H9 (cell line): ENCODE measurements at places on chromosomes 5 and 9. TPM values are rescaled to one million over a fixed set of nuclear protein-coding genes. Genes with fewer than 3 reads are reported as not detected.

DNA sequence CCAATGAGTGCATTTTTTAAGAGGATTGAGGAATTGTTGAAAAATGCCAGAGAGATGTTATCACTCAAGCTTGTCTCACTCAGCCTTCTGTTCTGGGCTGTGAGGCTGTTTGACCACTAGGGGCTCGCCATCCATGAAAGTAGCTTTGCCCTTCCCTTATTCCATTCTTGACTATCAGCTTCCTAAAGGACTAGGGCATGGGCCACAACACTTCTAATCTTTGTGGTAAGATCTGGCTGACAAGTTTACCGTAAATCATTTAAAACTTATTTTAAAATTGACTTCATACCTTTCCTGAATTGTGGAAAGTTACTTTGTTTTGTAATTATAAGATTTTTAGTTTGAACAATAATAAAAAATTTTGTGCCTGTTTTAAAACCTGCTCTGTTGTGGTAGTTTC, 49.5 kb downstream of the TJP2 start:
- DNase-seq, result peak; percentile 79

DNA sequence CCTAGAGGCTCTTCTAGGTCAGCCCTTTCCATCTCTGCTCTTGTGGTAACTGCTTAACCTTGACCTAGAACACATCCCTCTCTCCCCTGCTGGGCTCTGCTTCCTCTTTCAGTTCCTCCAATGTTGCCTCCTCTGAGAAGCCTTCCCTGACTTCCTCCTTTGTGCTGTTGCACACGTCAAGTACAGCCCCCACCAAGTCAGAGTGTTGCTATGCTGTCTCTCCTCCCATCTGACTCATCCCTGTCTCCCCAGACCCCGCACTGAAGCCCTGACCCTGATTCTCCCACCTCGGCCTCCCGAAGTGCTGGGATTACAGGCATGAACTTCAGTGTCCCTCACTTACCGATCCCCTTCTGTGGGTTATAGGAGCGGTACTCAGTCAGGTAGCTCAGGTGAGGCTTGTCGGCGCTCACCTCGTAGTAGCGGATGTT, 10.4 kb upstream of the TRIM14 start:
- no peak for DNase-seq

USP20 gene
- total RNA-seq, result 17.3 and 20.9 TPM in 2 replicates

DNA sequence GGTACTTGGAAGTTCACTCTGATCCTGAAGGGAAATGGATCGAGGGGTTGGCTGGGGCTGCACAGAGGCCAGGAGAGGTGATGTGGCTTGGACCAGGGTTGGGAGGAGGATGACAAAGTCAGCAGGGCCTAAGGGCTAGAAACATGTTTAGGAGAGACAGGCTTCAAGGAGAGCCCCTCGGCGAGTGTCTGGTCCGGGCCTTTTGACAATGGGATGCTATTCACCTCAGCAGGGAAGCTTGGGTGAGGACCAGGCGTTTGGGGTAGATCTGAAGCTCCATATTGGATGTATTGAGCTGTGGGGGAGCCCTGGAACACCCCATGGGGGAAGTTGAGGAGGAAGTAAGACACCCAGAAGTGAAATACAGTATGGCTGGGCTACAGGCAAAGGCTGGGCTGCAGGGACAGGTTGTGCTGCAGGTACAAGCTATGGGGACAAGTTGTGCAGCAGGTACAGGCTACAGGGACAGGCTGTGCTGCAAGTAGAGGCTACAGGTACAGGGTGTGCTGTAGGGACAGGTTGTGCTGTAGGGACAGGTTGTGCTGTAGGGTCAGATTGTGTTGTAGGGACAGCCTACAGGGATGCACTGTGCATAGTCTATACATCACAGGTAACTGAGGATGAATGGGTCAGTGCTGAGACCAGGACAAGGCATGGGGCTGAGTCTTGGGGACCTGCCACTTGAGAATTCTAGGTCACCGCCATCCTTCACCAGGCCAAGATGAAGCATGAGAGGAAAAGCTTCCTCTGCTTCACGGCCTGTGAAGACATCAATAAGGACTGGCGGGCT, 22.7 kb upstream of the FIBCD1 start:
- DNase-seq, result no peak

DNA sequence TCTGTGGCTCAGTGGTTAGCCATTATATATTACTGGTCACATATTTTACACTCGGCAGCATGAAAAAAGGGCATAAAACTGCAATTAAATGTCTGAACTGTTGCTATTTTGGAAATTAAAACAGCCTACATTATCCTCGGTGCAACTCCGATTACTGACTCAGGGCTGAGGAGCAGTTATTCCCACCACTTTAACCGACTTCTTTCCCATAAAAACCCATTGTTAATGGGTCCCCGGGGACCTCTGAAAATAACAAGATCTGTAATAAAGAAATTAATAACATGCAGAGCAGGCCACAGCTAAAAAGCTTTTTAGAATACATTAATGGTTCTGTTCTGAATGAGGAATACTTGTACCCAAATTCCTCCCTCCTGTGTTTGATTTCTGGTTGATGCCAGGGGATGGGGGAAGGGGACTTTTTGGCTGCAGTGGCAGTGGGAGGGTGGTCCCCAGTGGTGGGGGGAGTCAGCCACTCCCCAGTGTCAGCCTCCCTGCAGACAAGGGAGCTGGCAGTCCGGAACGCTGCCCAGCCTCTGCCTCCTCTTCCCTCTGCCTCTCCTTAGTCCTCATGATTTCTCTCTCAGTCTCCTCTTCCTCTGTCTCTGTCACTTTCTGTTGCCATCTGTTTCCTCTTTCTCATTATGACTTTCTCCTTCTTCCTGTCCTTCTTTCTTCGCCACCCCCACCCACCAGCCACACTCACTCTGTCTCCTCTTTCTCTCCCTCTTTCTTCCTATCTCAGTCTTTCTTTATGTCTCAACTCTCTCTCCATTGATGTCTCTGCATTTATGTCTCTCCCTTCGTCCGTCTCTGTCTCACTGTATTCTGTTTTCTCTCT, 59.0 kb upstream of the ZBTB43 start:
- DNase-seq, result no peak

PCDHB3 gene
- 2.0 and 2.3 TPM in 2 replicates for total RNA-seq

- no peak for DNase-seq
Measured at GRCh38 chr9:74282526-74283253, 214.4 kb upstream of the RORB start.
